Left ventricle myocardium inferior (tissue), 1 donor: ENCODE measurements at places on chromosomes 5 and 9. TPM values are rescaled to one million over a fixed set of nuclear protein-coding genes. Genes with fewer than 3 reads are reported as not detected.

- DNase-seq, result no peak
- H3K27ac ChIP-seq, result no peak overlapping the region
- no peak overlapping the region for H3K4me3 ChIP-seq
Measured at GRCh38 chr5:173812811-173813550, 75.2 kb upstream of the CPEB4 start.

DNA sequence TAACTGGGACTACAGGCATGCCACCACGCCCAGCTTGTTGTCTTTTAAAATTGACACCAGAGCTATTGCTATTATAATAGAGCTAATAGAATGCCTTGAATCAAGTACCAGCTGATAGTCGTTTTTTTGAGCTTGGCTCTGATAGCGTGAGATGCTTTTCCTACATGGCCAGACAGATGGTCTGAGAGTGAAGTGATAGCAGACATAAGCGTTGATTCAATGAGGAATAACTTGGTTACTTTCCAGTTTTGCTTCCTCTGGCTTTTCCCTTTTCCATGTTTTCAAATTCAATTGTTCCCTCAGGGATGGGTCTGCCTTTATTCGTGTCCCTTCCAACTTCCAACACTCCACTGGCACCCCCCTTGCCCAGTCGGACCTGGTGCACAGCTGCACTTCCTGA, 15.4 kb downstream of the AGXT2 start:
- DNase-seq, result no peak
- no peak overlapping the region for H3K27ac ChIP-seq
- no peaks in the 10 kb centered on the region for H3K36me3 ChIP-seq
- H3K27me3 ChIP-seq, result peaks cover 81% of the 10 kb centered on the region
- no peaks in the 10 kb centered on the region for H3K4me1 ChIP-seq

The OTP gene
- total RNA-seq, result not detected

GRCh38 chr5:127705120-127705892, 2.1 kb downstream of the CCDC192 start:
- no peak for DNase-seq
- H3K27ac ChIP-seq, result peak overlapping the region; percentile 49
- H3K4me3 ChIP-seq, result no peak overlapping the region
- H3K36me3 ChIP-seq, result no peaks in the 10 kb centered on the region

GRCh38 chr5:56317923-56318561, 84.9 kb upstream of the ANKRD55 start:
- no peaks in the 10 kb centered on the region for H3K36me3 ChIP-seq
- H3K27ac ChIP-seq, result no peak overlapping the region
- H3K27me3 ChIP-seq, result no peaks in the 10 kb centered on the region
- DNase-seq, result no peak
- H3K4me3 ChIP-seq, result no peak overlapping the region

DNA sequence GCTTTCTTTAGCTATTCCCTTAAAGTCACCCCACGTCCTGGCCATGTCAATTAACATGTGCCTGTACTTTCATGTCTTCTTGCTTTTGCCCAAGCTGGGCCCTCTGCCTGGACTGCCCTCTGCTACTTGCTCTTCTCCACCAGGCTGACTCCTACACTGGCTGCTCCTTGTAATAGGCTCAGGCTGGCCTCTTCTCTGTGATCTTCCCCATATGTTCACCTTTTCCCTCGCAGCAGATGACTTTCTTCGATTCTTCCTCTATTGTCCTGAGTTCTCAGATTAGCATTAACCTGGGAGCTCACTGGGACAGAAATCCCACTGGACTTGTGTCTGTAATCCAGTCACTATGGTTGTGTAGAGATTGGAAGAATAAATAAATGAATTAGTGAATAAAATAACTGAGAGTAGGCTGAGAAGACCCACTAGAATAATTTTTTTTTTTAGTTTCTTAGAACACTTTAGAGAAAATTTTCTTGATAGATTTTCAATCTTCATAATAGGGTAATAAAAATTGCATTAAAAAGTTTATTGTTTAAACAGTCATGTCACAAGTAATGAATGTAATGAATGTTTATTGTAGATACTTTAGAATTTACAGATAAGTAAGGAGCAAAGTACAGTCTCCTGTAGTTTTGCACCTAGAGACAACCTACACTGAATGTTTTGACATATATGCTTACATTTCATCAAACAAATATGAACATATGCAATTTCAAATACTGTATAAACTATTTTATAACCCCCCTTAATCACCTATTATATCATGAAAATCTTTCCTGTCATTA, 47.4 kb upstream of the TNFSF15 start:
- H3K27ac ChIP-seq, result no peak overlapping the region
- H3K27me3 ChIP-seq, result peaks cover 12% of the 10 kb centered on the region
- no peak for DNase-seq
- H3K4me3 ChIP-seq, result no peak overlapping the region

The REEP2 gene
- total RNA-seq, result 6.6 TPM

GRCh38 chr9:132268725-132269352, 85.9 kb downstream of the SETX start:
- peak overlapping the region; percentile 71 for H3K27ac ChIP-seq
- peaks cover 81% of the 10 kb centered on the region for H3K36me3 ChIP-seq
- no peaks in the 10 kb centered on the region for H3K27me3 ChIP-seq
- H3K4me1 ChIP-seq, result peaks cover 45% of the 10 kb centered on the region

GRCh38 chr5:31720004-31720403, 81.1 kb downstream of the PDZD2 start:
- no peak overlapping the region for H3K4me3 ChIP-seq
- H3K27me3 ChIP-seq, result no peaks in the 10 kb centered on the region
- H3K27ac ChIP-seq, result peak overlapping the region; percentile 36

DNA sequence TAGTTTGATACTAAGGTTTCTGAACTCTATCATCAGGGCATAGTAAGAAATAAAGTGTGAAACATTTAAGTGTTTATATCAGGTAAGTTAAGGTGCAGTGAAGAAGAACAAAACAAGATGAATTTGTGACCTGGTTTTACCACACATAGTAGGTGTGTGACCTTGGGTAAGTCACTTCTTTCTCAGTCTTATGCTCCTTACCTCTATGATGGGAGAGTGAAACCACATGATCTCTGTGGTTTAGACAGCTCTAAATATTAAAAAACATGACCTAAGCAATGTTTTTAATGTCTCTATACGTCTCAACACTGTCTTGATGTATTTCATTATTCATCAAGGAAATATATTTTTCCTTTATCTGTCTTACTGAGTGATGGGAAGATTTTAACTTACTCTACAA, 629.6 kb upstream of the DMAC1 start:
- no peak for DNase-seq
- no peak overlapping the region for H3K4me3 ChIP-seq
- H3K4me1 ChIP-seq, result no peaks in the 10 kb centered on the region
- H3K27me3 ChIP-seq, result no peaks in the 10 kb centered on the region

DNA sequence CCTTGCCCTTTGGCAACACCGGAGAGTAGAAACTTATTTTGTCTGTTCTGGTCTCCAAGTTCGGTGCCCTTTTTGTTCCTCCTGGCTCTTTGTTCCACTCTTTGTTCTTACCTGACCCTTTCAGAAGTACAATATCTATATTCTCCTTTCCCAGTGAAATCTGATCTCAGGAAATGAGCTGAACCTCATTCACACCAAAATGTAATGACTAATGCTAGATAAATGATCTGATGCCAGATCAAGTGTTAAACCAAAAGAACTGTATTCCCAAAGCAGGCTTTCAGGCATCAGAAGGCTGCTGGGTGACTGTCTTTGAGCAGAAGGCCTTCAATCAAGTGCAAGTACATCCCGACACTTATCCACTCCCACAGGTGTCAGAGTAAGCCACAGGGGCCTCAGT, 156.4 kb downstream of the SPOCK1 start:
- no peak overlapping the region for H3K27ac ChIP-seq
- peaks cover 28% of the 10 kb centered on the region for H3K27me3 ChIP-seq
- H3K4me1 ChIP-seq, result peaks cover 22% of the 10 kb centered on the region
- no peaks in the 10 kb centered on the region for H3K36me3 ChIP-seq

DNA sequence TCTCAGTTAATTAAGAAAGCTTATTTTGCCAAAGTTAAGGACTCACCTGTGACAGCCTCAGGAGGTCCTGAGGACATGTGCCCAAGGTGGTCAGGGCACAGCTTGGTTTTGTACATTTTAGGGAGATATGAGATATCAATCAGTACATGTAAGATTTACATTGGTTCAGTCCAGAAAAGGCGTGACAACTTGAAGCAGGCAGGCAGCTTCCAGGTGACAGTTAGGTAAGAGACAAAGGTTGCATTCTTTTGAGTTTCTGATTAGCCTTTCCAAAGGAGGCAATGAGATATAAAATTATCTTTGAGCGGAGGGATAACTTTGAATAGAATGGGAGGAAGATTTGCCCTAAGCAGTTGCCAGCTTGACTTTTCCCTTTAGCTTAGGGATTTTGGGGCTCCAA, 47.8 kb downstream of the SLC1A1 start:
- no peak overlapping the region for H3K27ac ChIP-seq
- no peaks in the 10 kb centered on the region for H3K36me3 ChIP-seq
- no peak for DNase-seq
- H3K27me3 ChIP-seq, result no peaks in the 10 kb centered on the region

DNA sequence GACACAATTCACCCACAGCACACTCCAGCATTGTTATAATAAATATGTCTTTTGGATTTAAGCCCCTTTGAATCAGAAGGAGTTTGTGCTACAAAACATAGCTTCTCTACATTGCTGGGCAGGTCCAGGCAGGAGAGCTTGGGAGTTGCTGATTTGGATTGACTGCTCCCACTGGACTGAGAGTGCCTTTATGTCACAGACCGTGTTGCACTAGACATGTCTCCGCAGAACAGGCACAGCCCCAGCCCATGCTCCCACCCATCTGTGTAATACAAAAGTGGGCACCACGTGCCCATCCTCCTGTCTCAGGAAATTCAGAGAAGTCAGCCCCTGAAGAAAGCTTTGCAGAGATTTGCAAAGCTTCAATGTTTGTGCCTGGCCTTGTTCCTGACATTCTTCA, 117.1 kb downstream of the MED10 start:
- no peak overlapping the region for H3K4me3 ChIP-seq
- H3K27ac ChIP-seq, result no peak overlapping the region
- H3K36me3 ChIP-seq, result no peaks in the 10 kb centered on the region
- no peaks in the 10 kb centered on the region for H3K27me3 ChIP-seq
- H3K4me1 ChIP-seq, result no peaks in the 10 kb centered on the region

- DNase-seq, result no peak
- no peak overlapping the region for H3K27ac ChIP-seq
- H3K4me3 ChIP-seq, result no peak overlapping the region
- peaks cover 11% of the 10 kb centered on the region for H3K4me1 ChIP-seq
- H3K27me3 ChIP-seq, result peaks cover 13% of the 10 kb centered on the region
- H3K36me3 ChIP-seq, result no peaks in the 10 kb centered on the region
Measured at GRCh38 chr5:137328991-137329390, 170.1 kb downstream of the SPOCK1 start.

DNA sequence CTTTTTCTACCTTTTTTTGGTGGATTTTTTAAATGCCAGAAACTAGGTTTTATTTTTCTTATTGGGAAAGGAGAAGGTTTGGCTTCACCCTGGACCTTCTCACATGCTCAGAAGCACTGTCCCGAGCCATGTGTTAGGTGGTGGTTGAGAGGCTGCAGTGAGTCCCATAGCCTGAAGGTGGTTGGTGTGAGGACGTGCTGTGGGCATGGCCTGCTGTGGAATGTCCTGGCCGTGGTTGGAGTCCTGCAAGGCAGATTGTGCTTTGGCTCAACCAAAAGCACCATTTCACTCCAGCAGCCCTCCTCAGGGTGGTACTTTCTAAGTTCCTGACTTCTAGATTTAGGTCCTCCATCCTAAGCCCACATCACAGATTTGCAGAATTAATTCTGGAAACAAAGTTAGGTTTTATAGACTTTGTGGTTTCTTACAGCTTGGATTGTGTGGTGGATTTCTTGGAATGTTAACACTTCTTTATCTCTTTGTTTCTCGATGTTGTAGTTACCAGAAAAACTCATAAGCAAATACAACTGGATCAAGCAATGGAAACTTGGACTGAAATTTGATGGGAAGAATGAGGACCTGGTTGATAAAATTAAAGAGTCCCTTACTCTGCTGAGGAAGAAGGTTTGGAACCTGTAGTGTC, 22.6 kb downstream of the OTULIN start:
- DNase-seq, result peak; percentile 37
- H3K27me3 ChIP-seq, result no peaks in the 10 kb centered on the region
- H3K4me1 ChIP-seq, result peaks cover 58% of the 10 kb centered on the region
- H3K27ac ChIP-seq, result peak overlapping the region; percentile 88
- no peak overlapping the region for H3K4me3 ChIP-seq
- H3K36me3 ChIP-seq, result peaks cover 72% of the 10 kb centered on the region

- peaks cover 13% of the 10 kb centered on the region for H3K36me3 ChIP-seq
- no peak overlapping the region for H3K4me3 ChIP-seq
- H3K27me3 ChIP-seq, result no peaks in the 10 kb centered on the region
Measured at GRCh38 chr9:121672986-121673385, 21.6 kb downstream of the DAB2IP start.

DNA sequence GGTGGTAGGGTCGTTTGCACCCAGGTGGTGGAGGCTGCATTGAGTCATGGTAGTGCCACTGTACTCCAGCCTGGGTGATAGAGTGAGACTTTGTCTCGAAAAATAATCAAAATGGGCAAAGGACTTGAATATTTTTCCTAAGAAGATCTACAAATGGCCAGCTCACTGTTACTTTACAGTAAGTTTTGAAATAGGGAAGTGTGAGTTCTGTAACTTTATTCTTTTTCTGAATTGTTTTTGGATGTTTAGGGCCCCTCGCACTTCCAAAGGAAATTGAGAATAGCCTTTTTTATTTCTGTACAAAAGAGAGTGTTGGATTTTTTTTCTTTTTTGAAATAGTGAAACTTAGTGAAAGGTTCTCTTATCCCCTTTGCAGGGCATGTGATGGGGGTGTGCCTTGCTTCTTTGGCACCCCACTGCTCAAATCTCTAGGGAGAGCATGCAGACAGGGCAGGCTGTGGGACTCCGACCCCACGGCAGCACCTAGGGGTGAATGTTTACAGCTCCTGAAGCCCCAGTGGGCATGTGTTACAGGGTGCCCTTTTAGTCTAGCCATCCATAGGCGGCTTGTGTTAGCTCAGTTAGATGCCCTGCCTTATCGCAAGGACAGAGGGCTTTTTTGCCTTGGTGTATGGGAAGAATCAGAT, 33.3 kb downstream of the GPBP1 start:
- no peak for DNase-seq
- no peaks in the 10 kb centered on the region for H3K27me3 ChIP-seq
- H3K27ac ChIP-seq, result peak overlapping the region; percentile 87

DNA sequence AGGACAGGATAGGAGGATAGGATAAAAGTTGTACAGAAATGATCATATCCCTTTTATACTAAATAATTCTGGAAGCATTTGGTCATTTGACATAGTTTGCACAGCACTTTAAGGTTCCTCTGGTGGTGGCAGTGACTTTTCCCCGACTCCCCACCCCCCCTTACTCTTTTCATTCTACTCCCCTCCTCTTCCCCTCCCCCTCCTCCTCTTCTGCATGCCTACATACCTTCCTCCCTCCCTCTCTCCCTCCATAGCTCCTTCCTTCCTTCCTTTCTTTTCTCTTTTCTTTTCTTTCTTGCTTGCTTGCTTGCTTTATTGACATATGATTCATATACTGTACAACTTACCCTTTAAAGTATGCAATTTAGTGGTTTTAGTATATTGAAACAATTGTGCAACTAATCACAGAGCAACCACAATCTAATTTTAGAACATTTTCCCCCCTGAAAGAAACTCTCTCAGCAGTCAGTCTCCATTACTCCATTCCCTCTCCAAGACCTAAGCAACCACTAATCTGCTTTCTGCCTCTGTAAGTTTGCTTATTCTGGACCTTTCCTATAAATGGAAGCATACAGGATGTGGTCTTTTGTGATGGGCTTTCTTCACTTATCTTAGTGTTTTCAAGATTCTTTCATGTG, 159.0 kb downstream of the HACD4 start:
- H3K27me3 ChIP-seq, result no peaks in the 10 kb centered on the region
- H3K36me3 ChIP-seq, result peaks cover 5% of the 10 kb centered on the region
- DNase-seq, result no peak
- peaks cover 7% of the 10 kb centered on the region for H3K4me1 ChIP-seq

The OR13C2 gene
- total RNA-seq, result not detected

The SPATA31A3 gene
- not detected for total RNA-seq
